ENCODE measurements at places on chromosomes 3 and 15.

- DNase-seq, result no peak
Measured at GRCh38 chr3:58404396-58404795, 29.2 kb downstream of the PDHB start.

GRCh38 chr3:48997102-48997635, 7.1 kb downstream of the P4HTM start:
- DNase-seq, result no peak

GRCh38 chr15:41503669-41504010, 10.0 kb downstream of the ITPKA start:
- DNase-seq, result no peak

DNA sequence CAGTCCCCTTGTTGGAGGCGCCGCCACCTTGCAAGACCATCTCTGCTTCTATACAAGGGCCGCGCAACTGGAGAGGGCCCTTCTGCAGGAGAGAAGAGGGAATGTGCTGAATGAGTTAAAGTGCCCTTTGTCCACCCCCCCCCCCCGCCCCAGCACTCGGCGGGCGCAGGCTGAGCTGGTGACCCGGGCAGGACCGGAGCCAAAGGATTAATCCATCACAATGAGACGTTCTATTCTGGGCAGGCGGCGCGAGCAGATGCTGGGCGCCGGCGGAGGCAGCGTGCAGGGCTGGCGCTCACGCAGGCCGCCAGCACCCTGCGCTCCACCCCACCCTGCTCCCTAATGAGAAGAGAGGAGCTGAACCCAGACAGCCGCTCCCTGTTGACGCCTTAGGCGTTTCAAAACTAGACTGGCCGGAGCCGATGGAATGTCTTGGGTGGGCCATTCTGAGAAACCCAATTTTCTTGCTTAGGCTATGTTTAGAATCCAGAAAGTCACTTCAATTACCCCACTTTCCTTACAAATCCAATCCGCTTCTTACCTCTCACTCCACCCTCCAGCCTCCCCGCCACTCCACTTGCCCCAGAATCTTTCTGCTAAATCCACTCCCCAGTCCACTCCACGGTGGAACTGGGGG, 32.9 kb downstream of the GJD2 start:
- DNase-seq, result no peak

DNA sequence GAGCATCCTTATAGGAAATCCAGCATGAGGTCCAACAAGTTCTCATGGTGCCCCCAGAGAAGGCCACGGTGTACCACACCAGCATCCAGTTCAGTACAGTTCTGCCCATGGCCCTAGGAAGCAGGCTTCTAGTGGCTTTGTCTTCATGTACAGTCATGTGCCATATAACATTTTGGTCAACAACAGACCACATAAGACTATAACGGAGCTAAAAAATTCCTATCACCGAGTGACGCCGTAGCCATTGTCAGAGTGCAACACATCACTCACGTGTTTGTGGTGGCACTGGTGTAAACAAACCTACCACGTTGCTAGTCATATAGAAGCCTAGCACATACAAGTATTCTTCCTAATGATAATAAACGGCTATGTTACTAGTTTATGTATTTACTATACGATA, 209.0 kb downstream of the ARRDC4 start:
- DNase-seq, result no peak

DNA sequence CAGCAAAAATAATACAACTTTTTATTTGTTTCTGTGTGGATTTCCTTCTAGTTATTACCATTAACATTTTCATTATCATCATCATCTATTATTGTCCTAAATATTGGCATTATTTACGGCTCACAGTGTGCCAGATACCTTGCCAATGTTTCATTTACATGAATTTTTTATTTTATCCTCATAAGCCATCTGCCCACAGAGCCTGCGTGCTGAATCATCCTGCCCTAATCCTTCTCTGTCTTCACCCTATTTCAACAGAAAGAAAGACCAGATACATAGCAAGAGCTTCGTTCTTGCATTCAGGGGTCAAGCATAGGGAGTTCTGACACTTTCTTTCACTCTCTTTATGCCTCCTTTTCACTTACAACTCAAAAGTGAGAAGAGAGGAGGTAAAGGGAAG, 82.0 kb downstream of the KCNMB2 start:
- no peak for DNase-seq

DNA sequence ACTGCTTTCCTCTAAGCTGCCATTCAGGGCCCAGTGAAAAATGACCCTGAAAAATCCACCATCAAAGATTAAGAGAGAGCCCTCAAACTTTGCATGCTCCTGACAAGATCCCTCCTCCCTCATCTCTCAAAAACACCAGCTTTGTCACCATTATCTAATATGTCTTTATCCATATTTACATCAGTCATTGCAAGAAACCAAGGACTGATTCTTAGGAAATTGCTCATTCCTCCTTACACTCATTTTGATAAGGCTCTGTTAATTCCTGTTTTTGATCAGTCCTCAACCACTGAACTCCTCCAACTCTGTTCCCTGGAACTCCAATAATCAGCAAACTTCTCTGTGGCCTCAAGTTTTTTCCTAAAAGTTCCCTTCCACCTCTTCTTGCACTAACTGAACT, 51.8 kb downstream of the CD200 start:
- DNase-seq, result no peak

DNA sequence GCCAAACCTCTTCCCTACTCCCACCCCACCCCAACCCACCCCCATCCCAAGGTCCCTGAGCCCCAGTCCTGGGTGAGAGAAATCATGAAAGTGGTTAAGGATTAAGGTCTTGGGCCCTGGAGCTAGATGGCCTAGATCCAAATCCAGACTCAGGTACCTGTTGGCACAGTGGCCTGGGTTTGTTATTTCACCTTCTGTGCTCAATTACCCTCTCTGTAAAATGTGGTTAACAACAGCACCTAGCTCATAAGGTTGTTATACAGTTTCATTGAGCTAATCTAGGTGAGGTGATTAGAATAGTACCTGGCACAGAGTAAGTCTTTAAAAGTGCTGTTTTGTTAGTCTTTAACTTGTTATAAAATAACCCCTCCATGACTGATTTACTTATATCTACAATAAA, 6.4 kb upstream of the SNUPN start:
- no peak for DNase-seq

GRCh38 chr3:63193647-63194046, 84.5 kb upstream of the SYNPR start:
- DNase-seq, result no peak

DNA sequence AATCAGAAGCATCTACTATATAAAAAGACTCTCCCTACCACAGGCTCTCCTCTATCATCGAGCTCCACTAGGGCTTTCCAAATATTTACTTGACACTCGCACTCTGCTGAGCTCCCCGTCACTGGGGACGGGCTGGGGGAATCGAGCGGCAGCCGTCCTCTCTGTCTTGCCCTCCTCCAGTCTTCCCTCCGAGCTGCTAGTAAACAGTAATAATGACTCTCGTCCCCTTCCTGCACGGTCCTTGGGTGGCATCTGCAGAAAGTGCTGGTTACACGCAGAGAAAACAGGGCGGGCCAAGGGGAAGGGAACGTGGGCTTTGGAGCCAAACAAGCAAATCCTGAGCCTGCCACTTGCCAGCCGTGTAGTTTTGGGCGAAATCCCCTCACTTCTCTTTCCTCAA, 96.6 kb downstream of the LRIG1 start:
- no peak for DNase-seq

GRCh38 chr3:97187771-97188170, 373.4 kb downstream of the EPHA6 start:
- DNase-seq, result no peak

DNA sequence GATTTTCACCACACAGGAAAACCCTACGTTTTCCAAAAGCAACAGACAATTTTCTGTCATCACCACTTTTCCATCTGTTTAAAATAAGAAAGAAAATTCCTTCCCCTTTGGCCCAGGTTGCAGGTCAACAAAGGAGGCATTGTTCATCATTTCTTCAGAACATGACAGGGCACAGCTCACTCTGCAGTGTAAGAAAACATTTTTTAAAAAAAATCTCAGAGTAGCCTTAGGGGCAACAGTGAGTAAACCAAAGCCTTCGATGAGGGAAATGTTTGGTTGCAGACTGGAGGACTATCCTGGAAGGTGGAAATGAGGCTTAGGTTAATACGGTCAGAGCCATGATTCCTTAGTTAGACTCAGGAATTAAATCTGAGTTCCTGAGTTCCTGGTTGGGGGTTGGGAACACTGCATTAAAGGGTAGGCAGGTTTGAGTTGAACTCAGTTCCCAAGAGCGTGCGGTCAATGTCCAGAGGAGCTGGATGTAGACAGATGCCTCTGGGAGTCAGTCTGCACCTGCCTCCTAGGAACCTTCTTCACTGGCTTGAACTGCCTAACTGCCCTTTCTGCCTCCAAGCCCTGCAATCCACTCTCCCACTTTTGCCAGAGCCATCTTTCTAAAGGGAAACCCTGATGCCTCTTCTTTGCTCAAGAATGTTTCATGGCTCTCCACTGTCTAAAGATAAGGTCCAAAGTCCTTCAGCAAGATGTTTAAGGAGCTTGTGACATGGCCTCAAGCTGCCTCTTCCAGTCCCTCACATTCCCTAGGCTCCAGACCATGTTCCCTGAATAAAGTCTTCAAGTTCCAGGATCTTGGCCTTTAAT, 3.3 kb upstream of the HES1 start:
- DNase-seq, result no peak

DNA sequence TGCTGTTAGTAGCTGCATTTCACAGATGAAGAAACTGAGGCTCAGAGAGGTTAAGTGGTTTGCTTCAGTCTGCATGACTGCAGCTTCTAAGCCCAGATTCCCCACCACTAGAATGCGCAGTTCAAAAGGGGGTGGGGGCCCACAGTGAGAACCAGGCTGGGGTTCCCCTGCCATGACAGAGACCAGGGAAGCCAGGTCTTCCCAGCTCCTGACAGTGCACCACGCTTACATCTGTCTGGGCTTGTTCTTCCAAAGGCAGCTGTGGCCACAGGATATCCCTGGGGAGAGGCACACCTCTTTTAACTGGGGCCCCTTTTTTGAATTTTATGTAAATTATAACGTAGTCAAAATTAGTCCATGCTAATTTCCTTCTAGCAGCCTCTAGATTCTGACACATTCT, 5.3 kb downstream of the PLEKHO2 start:
- DNase-seq, result no peak

DNA sequence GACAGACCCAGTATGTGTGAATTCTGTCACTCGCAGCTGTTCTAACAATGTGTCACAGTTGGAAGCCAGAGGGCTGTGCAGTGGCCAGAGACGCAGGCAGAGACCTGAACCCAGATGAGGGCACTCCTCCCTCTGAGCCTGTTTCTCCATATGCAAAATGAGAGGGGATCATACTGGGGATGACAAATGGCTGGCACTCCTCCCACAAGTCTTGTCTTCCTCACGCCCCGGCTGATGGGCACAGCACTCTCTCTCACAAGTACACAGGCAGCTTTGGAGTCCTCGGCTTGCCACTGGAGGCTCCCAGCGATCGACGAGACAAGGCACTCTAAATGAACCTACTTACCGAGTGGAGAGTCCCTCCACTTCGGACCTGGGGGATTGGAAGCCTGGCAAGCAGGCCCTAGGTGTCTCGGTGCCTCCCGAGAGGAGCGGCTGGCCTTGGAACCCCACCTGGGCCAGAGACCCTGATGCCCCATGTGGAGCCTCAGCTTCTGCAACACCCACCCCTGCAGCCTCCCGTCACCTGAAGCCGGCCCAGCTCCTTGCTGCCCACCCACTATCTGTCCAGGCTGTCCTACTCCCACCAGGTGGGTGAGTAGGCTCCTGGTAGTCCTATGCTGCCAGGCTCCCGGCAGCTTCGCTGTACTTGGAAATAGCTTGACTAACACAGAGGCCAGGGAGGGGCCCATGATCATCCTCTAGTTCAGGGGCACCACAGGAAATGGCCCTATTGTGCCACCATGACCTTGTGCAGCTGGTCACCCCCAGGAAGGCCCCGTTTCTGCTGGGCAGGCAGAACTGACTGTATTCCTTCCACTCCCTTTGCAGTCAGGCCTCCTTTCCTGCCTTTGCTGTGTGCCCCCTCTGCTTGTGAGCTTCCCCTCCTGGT, 65.0 kb upstream of the IQSEC1 start:
- no peak for DNase-seq

- DNase-seq, result no peak
Measured at GRCh38 chr3:168678730-168679129, 583.0 kb upstream of the GOLIM4 start.

DNA sequence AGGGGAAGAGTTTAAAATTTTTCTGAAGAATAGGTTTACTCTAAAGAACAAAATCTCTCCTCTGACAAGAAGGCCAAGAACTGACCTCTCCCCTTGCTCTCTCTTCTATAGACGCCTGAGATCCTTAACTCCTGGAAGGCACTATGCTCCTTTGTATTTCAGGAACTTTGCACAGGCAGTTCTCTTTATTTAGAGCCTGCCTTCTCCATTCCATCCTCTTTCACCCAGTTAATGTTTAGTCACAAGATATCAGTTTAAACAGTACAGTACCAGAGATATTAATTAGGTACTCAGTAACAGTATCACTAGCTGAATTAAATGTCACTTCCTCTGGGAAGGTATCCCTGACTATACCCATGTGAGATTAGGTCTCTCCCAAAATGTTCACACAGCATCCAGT, 33.5 kb downstream of the HERC1 start:
- DNase-seq, result no peak

DNA sequence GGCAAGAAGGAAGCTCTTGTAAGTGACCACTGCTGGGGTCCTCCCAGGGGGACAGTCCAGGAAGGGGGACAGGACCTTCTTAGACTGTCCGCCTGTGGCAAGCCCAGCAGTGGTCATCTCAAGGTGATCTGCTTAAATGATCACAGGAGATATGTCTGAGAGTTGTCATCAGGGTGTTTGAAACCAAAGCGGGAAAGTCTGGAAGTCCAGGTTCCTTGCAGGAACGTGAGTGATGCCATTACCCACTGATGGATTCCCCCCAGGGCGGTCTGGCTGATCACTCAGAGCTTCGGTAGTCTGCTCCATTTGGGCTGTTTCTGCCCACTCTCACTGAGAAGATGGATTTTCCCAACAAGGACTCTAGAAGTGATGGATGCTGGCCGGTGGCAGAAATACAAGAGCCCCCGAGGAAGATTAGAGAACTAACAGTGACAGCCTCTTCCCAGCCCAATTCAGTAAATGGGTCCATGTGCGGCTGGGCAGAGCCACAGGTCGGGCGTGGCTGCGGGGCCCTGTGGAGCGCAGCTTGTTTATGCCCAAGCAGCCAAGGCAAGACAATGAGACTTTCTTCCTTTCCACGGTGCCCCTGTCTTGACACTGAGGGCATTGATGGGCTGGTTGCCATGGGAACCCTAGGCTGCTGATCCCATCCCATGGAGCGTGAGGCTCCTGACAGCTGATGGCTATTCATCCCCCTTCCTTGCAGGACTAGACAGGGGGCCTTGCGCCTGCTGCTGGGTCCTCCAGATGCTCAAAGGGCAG, 9.5 kb downstream of the PCSK6 start:
- no peak for DNase-seq

- no peak for DNase-seq
Measured at GRCh38 chr3:176799675-176800074, 397.6 kb downstream of the TBL1XR1 start.

GRCh38 chr3:70488816-70489215, 176.4 kb upstream of the MDFIC2 start:
- DNase-seq, result no peak

DNA sequence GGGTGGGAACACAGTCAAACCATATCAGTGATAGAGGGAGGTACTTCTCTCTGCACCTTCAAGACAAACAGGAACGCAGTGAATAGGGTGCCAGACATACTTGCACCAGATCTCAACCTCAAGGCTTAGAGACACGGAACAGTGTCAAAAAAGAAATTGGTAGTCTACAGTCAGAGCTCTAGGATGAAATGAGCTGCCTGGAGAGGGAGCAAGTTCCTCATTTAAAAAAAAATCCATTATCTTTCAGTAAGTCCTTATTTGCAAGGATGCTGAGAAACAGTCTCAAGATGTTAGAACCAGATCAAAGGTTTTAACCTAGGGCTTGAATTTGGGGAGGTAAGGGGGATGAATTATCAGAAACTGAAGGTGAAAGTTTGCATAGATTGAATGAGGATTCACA, 20.2 kb upstream of the LMCD1 start:
- DNase-seq, result no peak

Data from progenitor cell of endocrine pancreas (in vitro differentiated cells).